ENCODE measurements at places on chromosomes 1 and 21.
A peak's percentile ranks its signal among the peaks of the same experiment; 100 is the strongest.

GRCh38 chr1:87976316-87976715, 647.6 kb downstream of the LMO4 start:
- DNase-seq: peak; percentile 36

DNA sequence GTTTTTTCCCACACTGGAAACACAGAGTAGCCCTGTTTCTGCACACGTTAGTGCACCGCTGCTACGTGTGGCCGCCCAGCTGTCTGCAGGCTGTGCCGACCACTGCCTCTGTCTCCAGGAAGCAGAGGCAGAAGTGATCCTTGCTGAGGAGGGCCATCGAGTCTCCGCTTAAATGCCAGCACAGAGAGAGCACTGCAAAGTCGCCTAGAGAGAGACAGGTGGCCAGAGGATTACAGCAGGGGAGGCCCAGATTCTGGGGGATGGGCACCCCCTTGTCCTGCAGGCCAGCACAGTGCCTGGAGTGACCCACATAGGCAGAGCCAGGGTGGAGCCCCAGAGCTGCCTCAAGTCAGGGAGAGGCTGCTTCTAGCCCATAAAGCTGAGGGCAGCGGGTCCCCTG, 6.1 kb downstream of the TPRG1L start:
- DNase-seq: no peak

DNA sequence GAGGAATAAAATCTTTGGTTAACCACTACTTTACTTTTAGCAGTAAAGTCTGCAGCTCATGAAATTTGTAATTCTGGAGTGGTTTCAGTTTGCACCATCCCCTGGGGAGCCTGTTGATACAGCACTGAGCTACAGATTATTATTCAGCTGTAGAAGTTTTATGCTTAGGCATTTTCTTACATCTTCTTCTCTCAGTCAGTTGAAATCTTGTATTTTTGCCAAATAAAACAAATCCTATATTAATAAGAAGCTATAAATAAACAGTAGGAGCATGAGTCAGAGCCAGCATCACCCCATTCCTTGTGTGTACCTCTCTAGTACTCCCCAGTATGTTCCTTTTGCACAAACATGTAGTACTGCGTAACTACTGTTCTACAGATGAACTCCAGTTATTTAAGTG, 118.9 kb downstream of the ATF6 start:
- peak; percentile 54 for DNase-seq

GRCh38 chr1:15128077-15128476, 25.5 kb upstream of the TMEM51 start:
- DNase-seq: no peak

DNA sequence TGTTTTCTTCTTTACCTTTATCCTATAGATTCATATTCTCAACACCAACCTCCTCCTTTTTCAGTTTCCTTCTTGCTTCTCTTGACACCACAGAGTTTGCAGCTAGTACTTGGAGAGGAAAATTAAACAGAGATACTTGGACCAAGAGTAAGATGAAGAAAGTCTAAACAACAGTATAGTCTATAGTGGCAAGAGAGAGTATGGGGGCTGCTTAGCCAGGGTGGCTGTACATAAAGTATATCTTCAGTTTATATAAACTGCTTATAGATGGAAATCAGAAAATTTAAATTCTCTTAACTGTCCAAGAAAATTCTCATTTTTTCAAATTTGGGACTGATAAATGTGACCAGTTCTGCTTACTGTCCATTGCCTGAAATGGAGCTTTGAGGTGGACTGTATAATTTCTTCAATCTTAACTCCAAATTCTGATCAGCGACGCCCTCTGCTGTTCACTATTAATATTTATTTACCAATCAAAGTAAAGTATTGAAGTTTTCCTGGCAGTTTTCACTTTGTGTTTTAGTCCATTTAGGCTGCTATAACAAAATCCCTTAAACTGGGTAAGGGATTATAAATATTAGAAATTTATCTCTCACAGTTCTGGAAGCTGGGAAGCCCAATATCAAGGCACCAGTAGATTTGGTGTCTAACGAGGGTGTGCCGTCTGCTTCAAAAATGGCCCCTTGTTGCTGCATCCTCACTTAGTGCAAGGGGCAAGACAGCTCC, 14.8 kb upstream of the METTL18 start:
- peak; percentile 54 for DNase-seq

DNA sequence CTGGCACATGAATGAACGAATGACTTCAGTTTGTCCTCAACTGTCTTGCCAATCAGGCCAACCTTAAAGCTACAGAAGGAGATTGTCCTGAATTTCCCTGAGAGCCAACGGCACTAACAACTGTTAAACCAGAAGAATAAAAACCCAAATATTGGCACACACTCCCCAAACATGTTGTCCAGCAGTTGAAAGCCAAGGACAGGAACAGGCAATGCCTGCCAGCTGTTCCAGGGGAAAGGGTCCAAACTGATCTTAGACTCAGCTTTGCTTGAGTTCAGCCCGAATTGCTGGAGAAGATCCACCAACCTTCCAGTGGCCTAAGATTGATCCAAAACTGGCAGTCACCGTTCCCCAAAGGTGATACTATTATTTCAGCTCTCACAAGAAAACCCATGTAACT, 22.4 kb upstream of the AHCTF1 start:
- no peak for DNase-seq

GRCh38 chr1:154327466-154328317, 2.4 kb downstream of the ATP8B2 start:
- no peak for DNase-seq

GRCh38 chr1:182972829-182973228, 19.9 kb upstream of the SHCBP1L start:
- peak; percentile 29 for DNase-seq

- no peak for DNase-seq
These were observed 230.8 kb upstream of the CACYBP start for GRCh38 chr1:174768949-174769348.

DNA sequence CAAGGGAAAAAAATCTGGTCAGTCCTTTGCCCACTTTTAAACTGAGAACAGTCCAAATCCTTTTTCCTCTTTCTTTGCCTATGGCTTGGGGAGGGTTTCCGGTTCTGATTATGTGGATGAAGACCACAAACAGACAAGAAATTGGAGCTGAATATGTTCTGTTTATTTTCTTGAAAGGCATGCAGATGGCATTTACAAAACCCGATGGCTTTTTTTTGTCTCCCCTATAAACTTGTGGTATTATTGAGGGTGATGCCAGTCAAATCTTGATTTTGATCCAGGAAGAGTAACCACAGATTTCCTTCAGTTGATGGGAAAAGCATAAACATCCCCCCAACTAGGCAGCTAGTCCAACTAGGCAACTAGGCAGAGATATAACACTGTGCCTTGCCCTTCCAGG, 38.9 kb downstream of the PLPP3 start:
- no peak for DNase-seq

- DNase-seq: no peak
These were observed 30.2 kb upstream of the ATP5PO start for GRCh38 chr21:33945652-33946270.

DNA sequence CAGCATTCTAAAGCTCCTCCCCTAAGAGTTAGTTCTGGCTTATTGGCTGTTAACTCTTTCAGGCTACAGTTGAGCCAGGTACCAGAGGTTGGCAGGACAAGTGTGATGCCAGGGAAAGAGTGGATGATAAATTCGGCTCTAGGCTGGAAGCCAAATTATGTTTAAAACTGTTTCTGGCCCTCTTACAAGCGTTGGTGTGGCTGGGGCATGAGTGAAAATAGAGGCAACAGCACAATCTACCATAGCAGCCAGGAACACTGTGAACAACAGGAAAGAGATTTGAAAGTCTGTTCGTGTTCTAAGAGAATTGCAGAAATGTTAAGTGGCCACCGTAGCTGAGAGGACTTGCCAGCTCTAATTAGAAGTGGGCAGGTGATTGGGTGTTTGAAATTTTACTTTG, 84.2 kb downstream of the CDC7 start:
- DNase-seq: peak; percentile 19

GRCh38 chr1:233673261-233673946, 59.5 kb downstream of the KCNK1 start:
- DNase-seq: peak; percentile 72

DNA sequence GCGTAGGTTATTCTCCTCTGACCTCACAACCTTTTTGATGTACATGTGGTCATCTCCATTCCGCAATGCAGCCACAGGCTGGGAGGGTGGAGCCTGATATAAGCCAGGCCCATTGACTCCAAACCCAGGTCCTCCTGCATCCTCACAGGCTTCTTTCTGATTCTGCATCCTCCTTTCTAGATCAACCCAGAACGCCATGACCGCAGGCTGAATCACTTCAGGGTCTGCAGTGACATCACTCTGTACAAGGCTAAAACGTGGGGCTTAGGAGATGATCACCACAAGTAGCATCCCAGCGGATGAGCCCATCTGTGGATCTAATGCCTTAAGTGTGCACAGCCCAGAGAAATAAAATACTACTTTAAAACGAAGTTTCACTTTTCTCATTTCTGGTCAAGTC, 16.1 kb downstream of the EBNA1BP2 start:
- no peak for DNase-seq

DNA sequence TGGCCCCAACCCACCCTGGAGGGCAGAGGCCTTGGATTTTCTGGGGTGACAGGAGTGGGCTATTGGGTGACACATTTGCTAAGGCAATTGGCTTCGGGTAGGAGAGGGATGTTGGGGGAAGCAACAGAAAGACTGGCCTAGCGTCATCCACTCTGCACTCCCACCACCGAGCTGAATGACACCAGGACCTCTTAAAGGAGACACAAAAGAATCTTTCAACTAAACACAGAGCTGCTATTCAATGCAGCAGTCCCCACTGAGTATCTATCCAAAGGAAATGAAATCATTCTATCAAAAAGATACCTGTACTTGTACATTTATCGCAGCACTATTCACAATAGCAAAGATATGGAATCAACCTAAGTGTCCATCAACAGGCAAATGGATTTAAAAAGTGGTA, 6.2 kb downstream of the TFF2 start:
- no peak for DNase-seq

GRCh38 chr21:14313300-14313699, 69.6 kb downstream of the HSPA13 start:
- no peak for DNase-seq

GRCh38 chr1:245599371-245600174, 444.8 kb downstream of the KIF26B start:
- peak; percentile 51 for DNase-seq

GRCh38 chr1:48978413-48978812, 201.7 kb upstream of the BEND5 start:
- DNase-seq: no peak

DNA sequence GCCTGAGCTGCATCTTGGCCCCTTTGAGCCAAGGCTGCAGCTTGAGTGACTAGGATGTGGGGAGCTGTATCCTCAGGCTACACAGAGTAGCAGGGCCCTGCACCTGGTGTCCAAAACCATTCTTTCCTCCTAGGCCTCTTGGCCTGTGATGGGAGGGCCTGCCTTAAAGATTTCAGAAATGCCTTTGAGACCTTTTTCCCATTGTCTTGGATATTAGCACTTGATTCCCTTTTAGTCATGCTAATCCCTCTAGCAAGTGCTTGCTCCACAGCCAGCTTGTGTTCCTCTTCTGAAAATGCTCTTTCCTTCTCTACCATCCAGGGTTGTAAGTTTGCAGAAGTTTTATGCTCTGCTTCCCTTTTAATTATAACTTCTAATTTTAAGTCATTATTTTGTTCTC, 21.7 kb upstream of the KIRREL1 start:
- no peak for DNase-seq

DNA sequence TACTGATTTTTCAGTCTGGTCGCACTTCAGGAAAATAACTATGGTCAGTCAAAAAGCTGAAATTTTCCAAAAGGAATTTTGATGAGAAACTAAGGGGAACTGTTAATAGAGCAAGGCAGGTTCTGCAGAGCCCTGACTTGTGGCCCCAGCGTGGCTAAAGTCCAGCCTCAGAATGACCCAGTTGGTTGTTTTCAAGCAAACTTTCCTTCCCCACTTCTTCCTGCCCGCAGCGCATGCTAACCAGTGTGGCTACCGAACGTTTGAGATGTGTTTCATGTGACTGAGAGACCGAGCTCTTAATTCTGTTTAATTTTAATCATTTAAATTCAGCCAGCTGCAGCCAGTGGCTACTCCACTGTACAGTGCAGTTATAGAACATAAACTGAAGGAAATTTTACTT, 6.2 kb upstream of the IL10RB start:
- no peak for DNase-seq

- DNase-seq: no peak
These were observed 66.3 kb downstream of the SLC27A3 start for GRCh38 chr1:153841463-153841994.

DNA sequence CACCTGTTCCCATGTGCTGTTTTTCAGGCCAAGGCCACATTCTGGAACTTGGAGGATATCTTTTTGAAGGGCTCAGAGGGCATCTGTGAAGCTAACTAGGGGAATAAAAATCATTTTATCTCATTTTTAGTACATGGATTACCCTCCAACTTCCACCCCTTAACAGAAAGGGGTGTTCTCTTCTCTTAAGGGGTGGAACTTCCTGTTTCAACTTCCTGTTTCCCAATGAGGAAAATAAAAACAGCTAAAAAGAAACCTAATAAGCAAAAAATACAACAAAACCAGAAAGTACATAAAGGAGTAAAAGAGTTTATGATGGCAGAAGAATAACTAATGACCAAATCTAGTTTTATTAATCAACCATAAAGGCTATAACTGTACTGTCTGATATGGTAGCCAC, 24.8 kb upstream of the SLC22A15 start:
- DNase-seq: no peak

GRCh38 chr21:46012154-46012553, 30.6 kb downstream of the COL6A1 start:
- no peak for DNase-seq

GRCh38 chr21:37711836-37712568, 204.3 kb downstream of the KCNJ6 start:
- peak; percentile 64 for DNase-seq

- no peak for DNase-seq
These were observed 15.1 kb upstream of the DNAH14 start for GRCh38 chr1:224914292-224914900.

GRCh38 chr21:31008355-31008754, 29.9 kb downstream of the KRTAP19-8 start:
- DNase-seq: no peak

GRCh38 chr1:75970631-75971030, 38.4 kb upstream of the ASB17 start:
- DNase-seq: no peak

DNA sequence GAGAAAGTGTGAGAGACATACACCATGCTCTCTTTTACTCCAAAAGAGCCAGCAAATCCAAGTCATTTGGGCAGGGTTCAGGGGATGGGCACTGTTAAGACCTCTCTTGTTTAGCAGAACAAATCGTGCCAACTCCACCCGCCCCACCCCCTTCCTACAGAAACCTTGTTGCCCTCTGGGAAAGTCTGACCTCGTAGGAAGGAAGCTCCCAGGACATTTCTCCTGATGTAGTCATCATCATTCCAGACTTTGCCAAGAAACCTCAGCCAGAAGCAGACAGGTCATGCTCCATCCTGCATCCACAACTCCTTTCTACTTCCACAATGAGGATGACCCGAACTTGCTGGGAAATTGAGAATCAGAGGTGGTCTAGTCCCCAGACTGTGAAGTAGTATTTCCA, 57.7 kb downstream of the UBE2T start:
- DNase-seq: peak; percentile 89

All from kidney tubule cell (primary cell).